Thoracic aorta (tissue), 2 donors: ENCODE measurements at places on chromosomes 2 and 18.

GRCh38 chr2:160703648-160704585, 210.3 kb upstream of the RBMS1 start:
- DNase-seq = no peak

GRCh38 chr2:58876126-58876525, 635.0 kb upstream of the FANCL start:
- no peak for DNase-seq

DNA sequence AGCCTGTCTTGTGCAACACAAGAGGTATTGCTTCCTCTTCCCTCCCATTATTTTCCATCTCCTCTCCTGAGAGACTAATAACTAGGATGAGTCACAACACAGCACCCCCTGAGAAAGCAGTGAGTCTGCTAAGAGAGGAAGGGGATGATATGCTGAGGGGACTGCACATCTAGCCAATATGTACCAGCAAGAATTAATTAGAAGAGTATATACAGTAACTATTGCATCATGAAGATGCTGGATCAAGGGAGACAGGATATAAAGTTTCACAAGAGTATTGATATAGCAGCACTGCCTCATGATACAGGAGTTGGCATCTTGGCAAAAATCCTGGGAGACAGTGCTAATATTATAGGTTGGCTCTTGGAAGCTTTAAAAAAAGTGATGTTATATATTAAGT, 289.9 kb upstream of the RBMS1 start:
- no peak for DNase-seq

DNA sequence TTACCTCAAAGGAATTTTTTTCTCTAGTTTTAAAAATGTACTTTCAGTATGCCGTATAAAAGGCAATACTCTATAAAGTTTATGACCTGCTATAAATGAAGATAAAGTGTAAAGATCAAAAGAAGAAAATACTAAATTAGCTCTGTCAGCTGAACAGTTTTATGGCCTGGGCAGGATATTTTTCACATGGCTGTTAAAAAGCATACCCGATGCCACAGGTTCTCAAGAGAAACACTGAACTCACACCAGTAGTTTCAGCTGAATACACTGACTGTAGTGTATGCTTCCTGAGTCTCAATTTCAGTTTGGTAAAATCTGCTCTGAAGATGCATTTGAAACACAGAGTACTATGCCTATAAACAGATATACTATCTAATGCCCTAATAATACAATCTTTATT, 126.0 kb downstream of the PIGN start:
- DNase-seq = no peak

GRCh38 chr2:224803930-224804329, 87.8 kb upstream of the CCDC195 start:
- DNase-seq = no peak

DNA sequence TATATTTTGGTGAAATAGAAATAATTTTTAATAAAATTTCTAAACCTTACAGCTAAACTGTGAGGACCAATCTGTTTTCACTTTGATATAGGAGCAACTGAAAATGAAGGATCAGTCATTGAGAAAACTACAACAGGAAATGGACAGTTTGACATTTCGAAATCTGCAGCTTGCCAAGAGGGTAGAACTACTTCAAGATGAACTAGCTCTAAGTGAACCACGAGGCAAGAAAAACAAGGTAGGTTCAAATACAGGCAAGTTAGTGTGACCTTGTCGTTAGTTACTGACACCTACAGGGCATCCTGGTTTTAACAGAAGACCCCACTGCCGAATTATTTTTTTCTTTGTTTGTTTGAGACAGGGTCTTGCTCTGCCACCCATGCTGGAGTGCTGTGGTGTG, 75.5 kb upstream of the STON1 start:
- no peak for DNase-seq

DNA sequence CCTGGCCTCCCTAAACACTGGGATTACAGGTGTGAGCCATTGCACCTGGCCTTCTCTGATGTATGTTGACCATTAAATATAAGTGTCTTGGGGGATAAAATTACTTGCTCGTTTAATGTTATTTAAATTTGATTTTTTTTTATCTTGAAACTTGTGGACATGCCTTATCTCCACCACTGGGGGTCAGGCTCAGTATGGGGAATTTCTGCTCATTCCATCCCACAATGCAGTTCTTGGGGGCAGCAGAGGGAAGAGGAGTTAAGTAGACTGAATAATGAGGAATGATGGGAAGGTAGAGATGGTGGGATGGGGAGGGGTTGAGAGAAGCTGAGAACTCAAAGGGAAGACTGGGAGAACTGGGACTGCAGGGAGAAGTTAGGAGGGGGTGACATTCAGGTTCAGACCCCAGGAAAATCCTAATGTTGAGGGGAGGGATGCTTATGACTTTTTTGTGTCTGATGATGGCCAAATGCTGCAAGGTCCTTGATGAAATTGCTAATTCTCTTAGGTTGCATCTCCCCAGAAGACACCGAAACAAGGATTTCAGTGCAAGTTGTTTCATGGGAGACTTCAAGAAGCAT, 174.2 kb downstream of the MIB1 start:
- no peak for DNase-seq
